ENCODE measurements at places on chromosomes 3 and 15.

DNA sequence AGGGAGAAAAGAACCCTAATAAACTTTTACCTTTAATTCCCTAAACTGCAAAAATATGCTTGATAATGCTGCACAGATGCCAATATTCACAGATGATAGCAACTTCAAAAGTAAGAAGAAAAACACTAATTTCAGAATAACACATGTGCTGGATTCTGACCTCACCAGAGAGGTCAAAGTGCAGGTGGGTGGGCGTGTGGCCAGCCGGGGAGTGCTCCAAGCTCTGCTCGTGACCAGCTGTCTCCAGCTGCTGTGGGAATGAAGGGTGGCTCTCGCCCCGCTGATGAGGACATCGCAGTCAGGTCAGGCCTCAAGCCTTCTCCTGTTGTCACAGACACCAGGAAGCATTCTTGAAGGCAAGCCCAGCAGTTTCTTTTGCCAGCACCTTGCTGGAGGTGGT is 57.1 kb downstream of the ADAMTS17 start:
- no peak for DNase-seq

DNA sequence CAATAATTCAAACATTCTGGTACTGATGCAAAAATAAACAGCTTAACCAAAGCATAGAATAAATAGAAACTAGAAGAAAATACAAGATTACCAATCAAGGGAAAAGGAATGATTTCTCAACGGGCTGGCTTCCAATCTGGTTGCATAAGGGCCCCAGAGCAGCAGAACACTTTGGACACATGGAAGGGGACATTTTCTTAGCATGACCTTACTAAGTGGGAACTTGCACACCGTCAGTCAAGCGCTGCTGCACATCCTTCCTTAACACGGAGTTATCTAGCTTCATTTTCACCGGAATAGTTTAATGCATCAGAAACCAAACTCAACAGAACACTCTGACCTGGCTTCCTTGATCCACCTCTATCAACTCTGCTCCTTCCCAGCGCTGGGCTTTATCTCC is 388.5 kb downstream of the VPS13C start:
- DNase-seq, result no peak

GRCh38 chr3:126413693-126414080 is 19.0 kb downstream of the CFAP100 start:
- DNase-seq, result no peak

DNA sequence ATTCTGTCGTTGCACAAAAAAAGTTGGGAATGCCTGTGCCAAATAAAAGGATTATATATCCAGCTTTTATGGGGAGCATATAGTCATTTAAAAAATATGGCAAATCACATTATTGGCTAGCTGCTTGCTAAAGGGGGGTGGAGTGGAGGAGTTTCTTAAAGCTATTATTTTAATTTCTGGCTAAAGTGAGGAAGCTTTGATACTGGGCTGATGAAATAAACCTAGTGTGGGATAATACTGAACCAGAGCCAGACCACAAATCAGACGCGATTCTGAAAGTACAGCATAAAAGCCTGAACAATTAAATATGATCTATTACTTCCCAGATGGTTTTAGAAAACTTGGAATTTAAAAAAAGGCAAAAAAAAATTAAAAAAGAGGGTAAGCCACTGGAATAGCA is 14.4 kb downstream of the POLR2M start:
- DNase-seq, result peak; percentile 16

DNA sequence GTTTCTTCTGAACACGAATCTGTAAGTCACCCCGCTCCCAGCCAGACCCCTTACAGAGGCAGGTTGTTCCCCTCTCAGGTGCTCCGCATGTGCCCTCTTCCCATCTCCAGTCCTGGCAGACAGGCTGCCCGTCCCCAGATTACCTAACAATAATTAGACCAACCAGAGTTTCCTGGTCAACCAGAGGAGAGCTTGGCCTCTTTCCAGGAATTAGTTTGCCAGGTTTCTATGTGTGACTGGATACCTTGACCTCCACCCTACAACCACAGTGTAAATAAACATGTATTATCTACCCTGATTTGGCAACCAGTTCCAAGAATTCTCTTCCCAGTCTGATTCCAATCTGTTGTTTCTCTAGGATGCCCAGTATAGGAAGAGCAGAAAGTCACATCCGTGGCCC is 178.0 kb upstream of the UMPS start:
- no peak for DNase-seq

DNA sequence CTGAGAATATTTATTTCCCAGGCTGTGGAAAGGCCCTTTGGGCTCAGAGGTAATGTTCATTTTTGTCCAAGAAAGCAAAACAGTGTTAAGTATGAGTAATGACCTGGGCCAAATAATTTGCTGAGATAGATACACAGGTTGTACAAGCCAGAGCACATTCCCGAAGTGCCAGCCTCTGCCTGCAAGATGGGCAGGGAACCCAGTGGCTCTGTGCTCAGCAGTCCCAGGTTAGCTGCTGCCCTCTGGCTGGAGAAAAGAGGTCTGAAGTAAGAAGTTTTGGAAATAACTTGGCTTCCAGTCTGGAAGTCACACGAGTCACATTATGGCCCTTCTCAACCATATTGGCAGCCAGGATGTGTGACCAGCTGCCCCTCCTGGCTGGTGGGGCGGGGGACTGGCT is 20.2 kb downstream of the MYZAP start:
- DNase-seq, result peak; percentile 46

DNA sequence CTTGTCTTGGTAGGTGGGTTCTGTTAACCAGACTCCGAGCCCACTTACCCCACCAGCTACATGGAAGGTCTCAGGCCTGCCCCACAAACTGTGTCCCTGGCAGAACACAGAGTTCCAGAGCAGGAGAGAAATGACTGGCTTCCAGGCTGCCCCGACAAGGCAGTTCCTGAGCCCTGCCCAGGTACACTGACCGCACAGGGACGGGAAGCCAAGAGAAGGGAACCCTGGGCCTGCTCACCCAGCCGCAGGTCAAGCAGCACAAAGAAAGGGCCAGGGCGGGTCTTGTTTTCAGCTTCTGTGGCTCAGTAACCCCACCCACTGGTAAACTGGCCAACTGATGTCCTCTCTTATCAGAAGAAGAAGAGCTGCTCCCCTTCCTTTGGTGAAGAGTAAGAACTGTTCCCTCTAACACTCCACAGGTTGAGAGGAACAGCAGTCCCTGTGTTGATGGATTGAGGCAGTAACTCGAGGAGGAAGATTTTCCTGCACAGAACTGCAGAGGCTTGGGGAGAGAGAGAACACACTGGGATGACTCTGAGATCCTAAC is 68.4 kb downstream of the CRTC3 start:
- DNase-seq, result no peak

- DNase-seq, result no peak
Observed at GRCh38 chr15:85034276-85034675, 52.6 kb downstream of the PDE8A start.

GRCh38 chr15:99076555-99077308 is 28.1 kb upstream of the SYNM start:
- peak; percentile 82 for DNase-seq

- DNase-seq, result no peak
Observed at GRCh38 chr3:115502128-115502527, 121.2 kb upstream of the GAP43 start.

- peak; percentile 81 for DNase-seq
Observed at GRCh38 chr3:187186801-187187421, 10.4 kb upstream of the RTP1 start.

DNA sequence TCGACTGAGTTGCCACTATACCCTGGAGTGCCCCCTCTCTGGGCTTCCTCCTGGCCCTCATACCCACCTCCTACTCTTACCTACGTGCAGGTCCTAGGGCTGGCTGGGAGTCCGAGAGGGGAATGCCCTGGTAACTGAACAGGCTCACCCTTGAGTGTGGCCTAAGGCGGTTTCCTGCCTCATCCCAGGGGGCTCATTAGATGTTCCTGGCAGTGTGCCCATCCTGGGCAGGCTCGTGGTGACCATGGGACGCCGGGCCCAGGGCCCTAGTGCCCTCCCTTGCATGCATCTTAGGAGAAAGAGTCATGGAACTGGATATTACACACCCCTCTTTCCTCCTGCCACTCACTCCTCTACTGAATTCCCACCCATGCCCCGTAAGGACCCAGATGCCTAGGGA is 2.8 kb downstream of the SEMA4B start:
- DNase-seq, result no peak

DNA sequence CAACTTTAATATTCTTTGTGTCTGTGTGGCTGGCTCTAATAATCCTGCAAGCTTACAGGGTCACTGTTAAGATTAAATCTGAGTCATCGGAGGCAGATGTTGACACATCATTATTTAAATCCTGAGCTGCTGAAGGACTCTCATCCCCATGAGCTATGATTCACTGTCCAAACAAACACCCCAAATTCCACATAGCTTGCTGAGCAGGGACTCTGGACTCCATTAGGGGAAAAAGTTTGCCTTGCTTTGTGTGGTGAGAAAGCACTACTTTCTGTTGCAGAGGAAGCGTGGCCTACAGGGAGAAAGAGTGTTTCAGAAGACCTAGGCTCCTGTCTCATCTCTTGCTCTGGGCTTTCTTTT is 213.7 kb downstream of the PDCD6IP start:
- peak; percentile 95 for DNase-seq

DNA sequence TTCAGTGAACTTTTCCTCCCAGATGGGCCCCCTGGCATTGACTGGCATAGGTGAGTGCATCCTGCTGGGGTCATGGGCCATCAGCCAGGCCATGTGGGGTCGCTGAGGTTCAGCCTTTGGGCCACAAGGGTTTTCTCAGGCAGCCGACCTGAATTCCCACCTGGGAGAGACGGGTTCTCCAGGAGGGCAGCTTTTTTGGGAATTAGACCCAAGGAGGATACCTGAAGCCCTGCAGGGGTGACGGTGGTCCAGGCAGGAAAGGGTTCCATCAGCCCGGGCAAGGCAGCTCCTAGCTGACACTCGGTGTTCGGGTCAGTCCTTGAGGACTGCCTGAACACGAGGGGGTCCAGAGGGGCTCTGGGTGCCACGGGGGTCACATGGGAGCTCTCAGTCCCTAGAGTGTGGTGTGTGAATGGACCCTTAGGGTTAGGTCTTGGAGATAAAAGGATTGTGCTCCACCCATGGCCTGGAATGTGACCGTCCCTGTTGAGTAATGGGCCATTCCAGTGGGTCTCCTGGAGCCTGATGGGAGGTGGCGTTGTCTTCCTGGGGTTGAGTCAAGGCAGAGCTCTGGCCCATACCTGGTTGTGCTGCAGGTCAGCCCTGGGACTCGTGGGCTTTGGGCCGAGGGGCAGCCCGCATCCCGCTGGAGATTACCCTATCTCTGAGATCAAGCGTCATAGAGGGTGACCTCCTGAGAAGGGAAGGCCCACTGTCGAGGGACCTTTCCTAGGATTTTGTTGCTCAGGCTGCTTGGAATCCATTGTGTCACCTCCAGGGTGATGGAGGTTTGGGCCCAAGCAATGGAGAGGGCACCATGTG is 192.8 kb downstream of the UBE3A start:
- no peak for DNase-seq

DNA sequence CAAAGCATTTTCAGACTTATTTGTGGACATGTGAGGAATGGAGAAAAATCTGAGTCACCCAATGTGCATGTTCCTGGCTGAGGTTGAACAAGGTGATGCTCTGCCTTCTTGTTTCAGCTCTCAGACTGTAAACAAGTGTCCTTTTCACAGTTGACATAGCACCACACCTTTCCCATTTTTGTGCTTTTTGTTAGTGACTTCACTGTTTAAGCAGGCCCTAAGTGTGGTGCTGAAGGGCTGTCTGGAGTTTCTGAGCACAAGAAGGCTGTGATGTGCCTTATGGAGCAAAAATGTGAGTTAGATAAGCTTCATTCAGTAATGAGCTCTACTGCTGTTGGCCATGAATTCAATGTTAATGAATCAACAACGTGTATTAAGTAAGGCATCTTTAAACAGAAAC is 20.4 kb downstream of the ABI3BP start:
- no peak for DNase-seq

DNA sequence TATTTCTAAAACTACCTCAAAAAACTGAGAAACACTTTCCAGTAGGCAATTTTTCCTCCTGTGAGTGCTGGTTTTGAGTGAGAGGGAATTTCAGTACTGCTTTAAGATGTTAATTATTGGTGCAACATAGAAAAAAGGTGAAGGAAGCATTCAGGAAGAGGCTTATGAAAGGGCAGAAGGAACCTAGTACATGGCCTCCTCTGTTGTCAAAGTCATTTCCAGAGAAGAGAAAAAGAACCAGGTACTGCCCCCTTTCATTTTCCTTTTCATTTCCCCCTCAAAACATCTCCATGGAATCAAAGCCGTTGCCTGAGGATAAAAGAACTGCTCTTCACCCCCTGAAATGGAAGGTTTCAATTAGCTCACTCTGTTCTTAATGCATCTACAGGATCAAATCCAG is 19.8 kb downstream of the RARRES1 start:
- no peak for DNase-seq

DNA sequence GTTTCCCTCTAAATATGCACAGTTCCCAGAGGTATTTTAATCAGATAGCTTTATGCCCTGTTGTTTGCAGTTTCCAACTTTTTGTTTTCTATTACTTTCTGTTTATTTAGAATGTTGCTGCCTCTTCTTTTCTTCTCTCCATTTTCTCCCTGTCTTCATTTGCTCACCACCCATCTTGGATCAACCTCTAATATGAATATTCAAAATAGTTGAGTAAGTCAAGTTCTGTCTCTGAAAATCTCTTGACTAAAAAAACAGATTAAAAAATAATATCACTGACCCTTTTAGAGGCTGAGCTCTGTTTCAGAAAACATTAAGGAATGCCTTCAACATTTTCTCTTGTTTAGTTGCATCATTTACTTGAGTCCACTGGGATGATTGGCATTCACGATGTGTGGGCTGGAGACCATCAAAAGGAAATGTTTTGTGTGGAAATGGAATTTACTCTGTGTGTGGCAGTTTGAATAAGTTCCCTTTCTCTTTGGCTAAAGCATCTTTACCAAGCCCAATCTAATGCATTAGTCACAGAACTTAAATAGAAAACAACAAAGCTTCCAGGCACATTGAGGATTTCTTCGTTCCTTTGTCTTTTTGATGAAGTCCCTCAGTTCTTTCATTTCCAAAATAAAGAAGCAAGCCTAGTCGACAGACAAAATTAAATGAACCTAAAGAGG is 633.9 kb upstream of the TGFBR2 start:
- peak; percentile 58 for DNase-seq

GRCh38 chr3:51928438-51928837 is 13.3 kb downstream of the RRP9 start:
- no peak for DNase-seq

GRCh38 chr15:27339138-27339537 is 368.2 kb downstream of the GABRG3 start:
- DNase-seq, result no peak

DNA sequence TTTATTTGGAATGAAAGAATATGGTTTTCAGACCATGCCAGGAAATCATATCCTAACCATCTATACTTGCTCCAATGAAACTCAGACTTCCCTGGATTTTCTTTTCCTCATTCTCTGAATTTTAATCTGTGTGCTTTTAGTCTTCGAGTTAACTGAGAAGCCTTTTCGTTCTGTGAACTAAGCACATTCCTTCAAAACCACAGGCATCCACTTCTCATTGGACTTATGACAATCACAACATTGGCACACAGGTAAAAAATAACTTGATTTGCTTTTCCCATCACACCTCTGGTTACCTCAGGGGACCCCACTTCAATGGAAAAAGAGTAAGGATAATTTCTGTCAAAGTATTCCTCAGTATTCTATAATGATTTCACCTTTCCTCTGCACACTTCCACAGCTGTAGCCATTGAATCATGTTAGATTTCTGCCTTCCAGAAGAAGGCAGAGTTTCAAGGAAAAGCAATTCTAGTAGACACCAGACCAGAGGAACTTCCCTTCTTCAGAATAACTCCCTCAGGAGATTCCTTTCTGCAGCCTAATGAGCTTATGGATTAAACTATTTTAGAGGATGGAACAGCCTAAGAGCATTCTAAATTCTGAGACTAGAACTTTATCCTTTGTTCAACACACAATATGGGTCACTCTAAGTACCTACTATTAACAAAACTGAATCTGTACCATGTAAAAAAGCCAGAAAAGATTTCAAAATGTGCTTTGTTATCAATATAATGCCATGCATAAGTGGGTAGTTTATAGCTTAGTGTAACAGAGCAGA is 15.9 kb downstream of the COMMD2 start:
- DNase-seq, result peak; percentile 33

All from AG08395 (cell line).